ENCODE measurements at places on chromosomes 3 and 15.

DNA sequence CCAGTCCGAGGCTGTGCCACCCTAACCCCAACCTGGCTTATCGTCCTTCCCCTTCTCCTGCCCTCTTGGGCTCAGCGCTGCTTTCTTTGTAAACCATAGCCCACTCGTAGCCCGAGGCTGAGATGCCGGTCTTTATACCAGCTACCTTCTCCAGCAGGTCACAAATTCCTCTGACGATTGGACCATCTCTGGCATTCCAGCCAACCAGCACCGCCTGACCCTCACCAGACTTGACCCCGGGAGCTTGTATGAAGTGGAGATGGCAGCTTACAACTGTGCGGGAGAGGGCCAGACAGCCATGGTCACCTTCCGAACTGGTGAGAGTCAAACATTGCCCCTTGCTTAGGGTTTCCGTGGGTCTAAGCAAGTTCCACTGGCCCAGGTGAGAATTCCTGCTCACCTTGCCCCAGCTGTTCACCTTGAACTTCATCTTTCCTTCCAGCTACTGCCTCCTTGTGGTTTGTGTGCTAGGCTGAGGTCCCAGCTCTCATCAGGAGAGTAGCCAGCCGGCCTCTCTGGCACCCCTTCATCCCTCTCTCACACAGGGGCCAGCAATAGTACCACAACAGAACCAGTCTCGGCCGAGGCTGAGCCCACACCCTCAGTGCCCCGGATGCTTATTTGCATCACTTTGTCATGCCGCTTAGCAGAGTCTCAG lies 66.7 kb downstream of the BOC start:
- no peak for DNase-seq

DNA sequence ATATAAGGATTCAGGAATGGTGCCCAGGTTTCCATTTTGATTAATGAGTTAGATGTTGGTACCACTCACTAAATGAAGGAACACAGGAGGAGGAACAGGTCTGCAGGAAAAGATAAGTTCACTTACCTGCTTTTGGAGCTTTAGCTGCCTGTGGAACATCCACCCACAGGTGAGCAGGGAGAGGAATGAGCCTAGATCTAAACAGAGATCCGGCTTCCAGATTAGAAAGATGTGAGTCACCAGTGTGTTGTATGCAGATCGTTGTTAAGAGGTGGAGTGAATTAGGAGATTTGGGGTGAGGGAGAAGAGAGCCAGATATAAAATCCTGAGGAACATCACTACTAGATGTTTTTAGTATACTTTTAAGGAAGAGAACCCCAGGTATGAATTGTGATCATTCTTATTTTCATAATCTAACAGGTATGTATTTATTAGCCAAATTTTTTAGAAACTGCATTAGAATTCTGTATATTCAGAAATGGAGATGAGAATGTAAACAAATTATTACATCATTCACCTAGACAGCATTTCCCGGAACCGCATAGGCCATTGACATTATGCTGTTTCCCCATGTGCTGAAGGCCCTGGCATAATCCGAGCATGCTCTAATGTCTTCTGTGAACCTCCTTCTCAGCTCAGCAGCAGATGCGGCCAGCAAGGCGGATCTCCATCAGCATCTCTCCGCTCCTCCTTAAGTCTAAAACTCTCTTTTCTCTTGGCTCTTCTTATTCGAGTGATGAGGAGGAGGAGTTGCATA lies 118.2 kb downstream of the KLHL25 start:
- DNase-seq: no peak

- DNase-seq: no peak
These were observed 58.5 kb upstream of the GATA2 start for GRCh38 chr3:128551451-128551850.

DNA sequence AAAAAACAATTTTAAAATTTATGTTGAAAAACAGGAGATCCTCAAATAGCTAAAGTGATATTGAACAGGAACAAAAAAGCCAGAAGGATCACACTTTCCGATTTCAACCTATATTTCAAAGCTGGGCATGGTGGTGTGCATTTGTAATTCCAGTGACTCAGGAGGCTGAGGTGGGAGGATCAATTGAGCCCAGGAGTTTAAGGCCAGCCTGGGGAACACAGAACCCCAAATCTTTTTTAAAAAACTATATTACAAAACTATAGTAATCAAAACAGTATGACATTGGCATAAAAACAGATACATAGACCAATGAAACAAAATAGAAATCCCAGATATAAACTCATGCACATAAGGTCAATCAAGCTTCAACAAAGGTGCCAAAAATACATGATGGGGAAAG lies 68.4 kb downstream of the MEX3B start:
- DNase-seq: no peak

GRCh38 chr15:46941241-46941640 lies 776.1 kb upstream of the SEMA6D start:
- DNase-seq: no peak

GRCh38 chr3:9986230-9986725 lies 363 bp downstream of the EMC3 start:
- DNase-seq: no peak

DNA sequence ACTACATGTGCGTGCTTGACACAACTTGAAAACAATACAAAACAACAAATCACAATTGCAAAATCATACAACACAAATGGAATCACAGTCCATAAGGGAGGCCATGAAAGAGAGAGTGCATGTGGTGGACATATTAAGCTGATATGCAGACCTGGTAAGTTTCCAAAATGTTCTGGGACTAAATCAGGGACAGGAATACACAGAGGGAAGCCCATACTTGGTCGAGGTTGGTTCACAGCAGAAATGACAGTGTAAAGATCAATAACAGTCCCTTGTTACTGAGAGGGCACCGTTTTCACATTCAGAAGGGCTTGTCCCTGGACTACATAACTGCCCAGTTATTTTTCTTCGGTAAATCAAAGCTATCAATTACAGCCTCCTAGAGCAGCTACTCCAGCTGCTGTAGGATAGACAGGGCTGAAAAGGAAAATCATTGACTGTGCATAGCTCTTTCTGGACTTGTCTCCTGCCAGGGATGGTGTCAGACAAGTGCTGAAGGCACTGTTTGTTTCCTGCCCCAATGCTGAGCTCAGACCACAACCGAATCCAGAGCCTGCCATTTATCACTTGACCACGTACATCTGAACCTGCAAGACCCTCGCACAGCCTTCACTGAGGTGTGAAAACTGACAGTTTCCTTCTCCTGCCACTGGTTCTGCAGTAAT lies 79.5 kb upstream of the KCNMB2 start:
- DNase-seq: no peak

GRCh38 chr15:60620708-60621107 lies 141.8 kb upstream of the ICE2 start:
- peak; percentile 34 for DNase-seq

DNA sequence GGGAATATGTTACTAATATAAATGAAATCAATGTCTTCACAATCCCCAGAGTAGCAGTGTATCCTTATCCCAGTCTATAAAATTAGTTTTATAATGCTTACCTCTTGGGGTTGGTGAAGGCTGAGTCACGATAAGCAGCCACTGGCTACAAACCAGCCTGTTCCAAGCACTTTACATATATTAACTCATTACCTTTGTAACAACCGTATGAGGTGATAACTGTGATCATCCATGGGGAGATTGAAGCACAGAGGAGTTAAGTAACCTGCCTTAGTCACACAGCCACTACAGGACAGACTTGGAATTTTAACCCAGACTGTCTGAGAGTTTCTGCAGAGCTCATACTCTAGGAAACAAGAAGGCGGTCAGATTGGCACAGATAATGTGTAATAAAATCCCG lies 43.3 kb upstream of the MITF start:
- no peak for DNase-seq

Measured in omental fat pad (tissue), 4 donors.